Natural killer cell treated with Interleukin-12 subunit alpha and Interleukin-12 subunit beta and Interleukin-15 and Interleukin-18, amount 100 ng/mL, for 72 hours (primary cell): ENCODE measurements at places on chromosomes 7 and 10. TPM values are rescaled to one million over a fixed set of nuclear protein-coding genes. Genes with fewer than 3 reads are reported as not detected.

PRKCQ gene
- total RNA-seq = 55.3 TPM

MALRD1 gene
- 0.39 TPM for total RNA-seq

ADIRF gene
- total RNA-seq = not detected

TRIM50 gene
- total RNA-seq = not detected

CHST12 gene
- 29.6 TPM for total RNA-seq

GDF2 gene
- total RNA-seq = not detected

GDF10 gene
- total RNA-seq = not detected

ZNF394 gene
- 70.5 TPM for total RNA-seq

GRCh38 chr10:29553544-29554250 lies 81.1 kb downstream of the SVIL start:
- no peaks in the 10 kb centered on the region for H3K36me3 ChIP-seq
- peaks cover under 1% of the 10 kb centered on the region for H3K4me1 ChIP-seq
- H3K27me3 ChIP-seq = no peaks in the 10 kb centered on the region
- no peak for DNase-seq
- no peak overlapping the region for H3K27ac ChIP-seq
- no peak overlapping the region for H3K4me3 ChIP-seq

GRCh38 chr10:110978204-110978603 lies 58.8 kb downstream of the SHOC2 start:
- H3K27ac ChIP-seq = no peak overlapping the region
- DNase-seq = no peak
- H3K4me3 ChIP-seq = no peak overlapping the region
- H3K4me1 ChIP-seq = peaks cover 57% of the 10 kb centered on the region
- peaks cover 8% of the 10 kb centered on the region for H3K36me3 ChIP-seq

- no peaks in the 10 kb centered on the region for H3K4me1 ChIP-seq
- no peaks in the 10 kb centered on the region for H3K36me3 ChIP-seq
- peaks cover 7% of the 10 kb centered on the region for H3K27me3 ChIP-seq
- no peak overlapping the region for H3K4me3 ChIP-seq
- DNase-seq = no peak
These were observed 145.8 kb downstream of the CDH23 start for GRCh38 chr10:71542478-71542877.

DNA sequence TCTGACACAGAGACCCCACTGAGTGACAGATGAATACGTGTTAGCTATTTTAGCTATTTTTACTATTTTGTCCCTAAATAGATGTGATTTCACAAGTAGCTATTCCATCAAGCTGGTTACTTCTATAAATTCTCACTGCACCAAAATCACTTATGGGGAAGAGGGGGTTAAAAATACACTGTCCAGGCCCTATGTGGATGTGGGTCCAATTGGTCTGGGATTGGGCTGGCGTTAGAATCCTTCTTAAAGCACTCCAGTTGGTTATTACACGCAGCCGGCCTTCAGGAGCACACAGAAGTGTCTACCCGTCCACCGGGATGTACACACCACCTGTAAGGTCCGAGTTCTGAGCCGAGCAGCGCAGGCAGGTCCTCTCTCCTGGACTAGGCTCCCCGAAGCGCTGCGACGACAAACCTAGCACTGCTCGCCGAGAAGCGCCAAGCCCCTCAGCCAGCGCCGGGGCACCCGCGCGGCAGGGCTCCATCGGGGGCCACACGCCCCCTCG lies 222.3 kb upstream of the MKLN1 start:
- H3K4me3 ChIP-seq = peak overlapping the region; percentile 57
- H3K27me3 ChIP-seq = no peaks in the 10 kb centered on the region
- H3K27ac ChIP-seq = peak overlapping the region; percentile 28
- peaks cover 6% of the 10 kb centered on the region for H3K36me3 ChIP-seq
- DNase-seq = no peak
- H3K4me1 ChIP-seq = peaks cover 77% of the 10 kb centered on the region

GRCh38 chr10:34473174-34474008 lies 341.7 kb downstream of the PARD3 start:
- no peaks in the 10 kb centered on the region for H3K27me3 ChIP-seq
- H3K36me3 ChIP-seq = no peaks in the 10 kb centered on the region
- DNase-seq = no peak
- H3K4me1 ChIP-seq = no peaks in the 10 kb centered on the region

DNA sequence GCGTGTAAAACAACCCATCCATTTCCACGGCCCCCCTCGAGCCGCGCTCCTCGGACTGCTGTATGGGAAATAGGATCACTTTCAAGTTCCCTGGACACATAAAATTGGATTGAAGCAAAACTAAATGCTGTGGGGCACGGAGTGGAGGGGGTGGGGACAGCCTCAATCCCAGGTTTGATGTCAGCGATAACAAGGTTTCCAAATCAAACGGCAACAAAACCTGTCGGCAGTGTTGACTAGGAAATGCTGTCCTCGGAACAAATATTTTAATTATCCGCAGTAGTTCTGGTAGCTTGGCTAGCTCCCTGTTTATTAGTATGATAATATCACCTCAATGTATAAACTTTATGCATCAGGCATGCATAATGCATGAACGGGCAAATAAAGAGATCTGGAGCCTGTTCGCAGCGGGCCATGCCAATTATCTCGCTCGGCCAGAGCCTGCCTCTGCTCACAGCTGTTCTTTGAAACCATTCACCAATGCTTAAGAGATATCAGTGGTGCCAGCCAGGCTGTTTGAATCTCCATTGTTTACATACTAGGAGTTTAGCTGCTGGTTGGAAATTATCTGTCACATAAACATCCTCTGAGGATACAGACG lies 161.1 kb downstream of the PAXIP1 start:
- H3K36me3 ChIP-seq = no peaks in the 10 kb centered on the region
- H3K27ac ChIP-seq = no peak overlapping the region
- no peak for DNase-seq
- H3K27me3 ChIP-seq = peaks cover 14% of the 10 kb centered on the region

GRCh38 chr10:101840102-101840684 lies 3.4 kb downstream of the KCNIP2 start:
- H3K4me1 ChIP-seq = peaks cover 36% of the 10 kb centered on the region
- H3K27ac ChIP-seq = peak overlapping the region; percentile 24
- H3K36me3 ChIP-seq = no peaks in the 10 kb centered on the region
- peaks cover 12% of the 10 kb centered on the region for H3K27me3 ChIP-seq

DNA sequence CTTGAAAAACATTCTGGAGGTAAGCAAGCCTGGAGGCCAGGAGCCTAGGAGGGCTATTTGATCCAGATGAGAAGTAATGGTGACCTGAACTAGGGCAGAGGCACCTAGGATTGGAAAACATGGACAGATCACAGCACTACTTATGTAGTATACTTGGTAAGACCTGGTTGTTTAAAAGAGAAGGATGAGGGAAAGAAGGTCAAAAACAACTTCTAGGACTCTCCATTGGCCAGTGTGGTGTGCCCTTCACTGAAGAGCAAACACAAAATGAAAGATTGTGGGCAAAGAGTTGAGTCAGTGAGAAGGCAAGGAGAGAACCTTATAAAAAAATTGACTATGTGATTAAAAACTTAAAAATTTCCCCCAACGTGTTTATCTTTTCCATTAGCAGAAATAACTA lies 14.3 kb downstream of the ANKRD1 start:
- H3K4me3 ChIP-seq = peak overlapping the region; percentile 78
- no peaks in the 10 kb centered on the region for H3K27me3 ChIP-seq
- H3K27ac ChIP-seq = no peak overlapping the region
- peaks cover 14% of the 10 kb centered on the region for H3K4me1 ChIP-seq

DNA sequence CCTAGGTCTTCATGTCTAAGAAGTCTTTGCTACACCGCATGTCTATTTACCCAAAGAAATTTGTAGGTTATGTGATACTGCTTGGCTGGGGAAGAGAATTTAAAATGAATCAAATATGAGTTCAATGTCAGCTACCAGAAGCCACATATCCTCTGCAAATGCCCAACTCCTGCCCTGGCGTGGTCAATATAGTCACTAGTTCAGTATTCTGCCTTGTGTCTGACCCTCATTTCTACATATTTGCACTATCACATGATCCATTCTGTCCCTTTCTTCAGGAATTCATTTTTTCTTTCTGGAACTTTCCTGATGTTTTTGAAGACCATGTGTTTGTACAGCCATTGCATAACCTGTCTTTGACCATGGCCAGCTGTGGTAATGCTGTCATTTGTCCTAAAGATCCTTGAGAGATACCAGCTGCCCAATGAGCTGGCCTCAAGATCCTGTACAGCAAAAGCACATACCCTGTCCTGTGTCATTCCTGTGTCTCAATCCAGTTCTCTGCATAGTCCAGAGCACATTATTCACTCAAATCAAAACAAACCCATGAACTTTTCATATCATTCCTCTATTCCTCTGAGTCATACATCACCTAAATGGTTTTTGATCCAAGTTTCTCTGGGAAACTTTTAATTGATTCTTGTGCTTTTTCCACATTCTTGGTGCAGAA lies 524.5 kb downstream of the PARD3 start:
- no peaks in the 10 kb centered on the region for H3K36me3 ChIP-seq
- no peak overlapping the region for H3K4me3 ChIP-seq
- peaks cover 19% of the 10 kb centered on the region for H3K27me3 ChIP-seq
- no peak for DNase-seq

- DNase-seq = no peak
- peak overlapping the region; percentile 95 for H3K27ac ChIP-seq
- H3K4me1 ChIP-seq = peaks cover 50% of the 10 kb centered on the region
These were observed 39.9 kb downstream of the APBB1IP start for GRCh38 chr10:26478061-26478460.

DNA sequence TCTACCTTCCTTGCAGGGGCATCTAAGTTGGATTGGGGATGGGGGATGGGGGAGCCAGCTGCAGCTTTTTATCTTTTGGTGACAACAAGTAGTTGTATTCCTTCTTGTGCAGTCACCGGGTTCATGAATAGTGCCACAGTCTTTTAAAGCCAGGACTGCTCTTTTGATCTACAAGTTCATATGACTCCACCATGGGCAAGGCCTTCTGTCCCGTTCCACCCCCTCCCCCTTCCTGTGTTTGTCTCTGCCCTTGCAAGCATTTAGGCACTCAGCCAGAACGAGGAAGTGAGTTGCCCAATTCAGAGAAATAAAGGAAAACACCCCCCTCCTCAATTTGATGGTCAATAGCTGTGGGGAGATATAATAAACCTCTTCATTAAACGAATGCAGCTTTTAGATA lies 44.8 kb upstream of the EGR2 start:
- no peak overlapping the region for H3K27ac ChIP-seq
- H3K4me1 ChIP-seq = peaks cover 33% of the 10 kb centered on the region
- H3K36me3 ChIP-seq = no peaks in the 10 kb centered on the region
- H3K4me3 ChIP-seq = no peak overlapping the region
- no peaks in the 10 kb centered on the region for H3K27me3 ChIP-seq
- DNase-seq = no peak

DNA sequence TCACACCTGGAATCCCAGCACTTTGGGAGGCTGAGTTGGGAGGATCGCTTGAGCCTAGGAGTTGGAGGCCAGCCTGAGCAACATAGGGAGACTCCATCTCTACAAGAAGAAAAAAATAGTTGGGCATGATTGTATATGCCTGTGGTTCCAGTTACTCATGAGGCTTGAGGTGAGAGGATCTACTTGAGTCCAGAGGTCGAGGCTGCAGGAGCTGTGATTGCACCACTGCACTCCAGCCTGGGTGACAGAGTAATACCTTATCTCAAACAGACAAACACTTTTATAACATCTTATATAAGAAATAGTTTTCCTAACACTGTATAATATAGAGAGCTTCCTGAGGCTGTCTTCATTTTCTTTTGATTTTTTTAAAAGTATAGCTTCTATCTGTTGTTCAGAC lies 448.4 kb upstream of the COBL start:
- no peak overlapping the region for H3K4me3 ChIP-seq
- H3K4me1 ChIP-seq = no peaks in the 10 kb centered on the region
- H3K36me3 ChIP-seq = peaks cover 2% of the 10 kb centered on the region
- no peaks in the 10 kb centered on the region for H3K27me3 ChIP-seq

GRCh38 chr7:30922596-30922995 lies 10.9 kb downstream of the AQP1 start:
- no peaks in the 10 kb centered on the region for H3K4me1 ChIP-seq
- no peak overlapping the region for H3K4me3 ChIP-seq
- no peaks in the 10 kb centered on the region for H3K36me3 ChIP-seq
- H3K27ac ChIP-seq = no peak overlapping the region

DNA sequence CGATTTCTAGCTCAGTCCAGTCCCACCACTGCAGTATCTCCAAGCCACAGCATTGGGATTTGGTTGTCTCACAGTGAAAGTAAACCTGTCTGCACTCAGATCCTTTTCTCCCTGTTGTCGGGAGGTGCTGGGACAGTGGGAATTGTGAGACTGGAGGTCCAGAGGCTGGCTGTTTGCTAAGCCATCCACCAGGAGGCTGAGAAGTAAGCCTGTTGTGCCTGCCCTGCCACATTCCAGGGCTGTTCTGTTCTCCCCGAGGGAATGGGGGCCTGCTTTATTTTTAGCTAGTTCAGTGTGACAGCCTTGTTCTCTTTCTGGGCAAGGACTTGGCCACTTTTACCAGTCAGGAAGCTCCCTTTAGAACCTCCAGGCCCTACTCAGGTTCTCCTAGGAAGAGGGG lies 54.9 kb downstream of the HK1 start:
- H3K4me1 ChIP-seq = peaks cover 53% of the 10 kb centered on the region
- no peak for DNase-seq
- no peak overlapping the region for H3K27ac ChIP-seq
- H3K4me3 ChIP-seq = no peak overlapping the region
- H3K27me3 ChIP-seq = no peaks in the 10 kb centered on the region

GRCh38 chr10:21030091-21030490 lies 133.0 kb upstream of the NEBL start:
- no peak overlapping the region for H3K27ac ChIP-seq
- H3K36me3 ChIP-seq = no peaks in the 10 kb centered on the region
- no peaks in the 10 kb centered on the region for H3K27me3 ChIP-seq
- DNase-seq = no peak
- H3K4me3 ChIP-seq = no peak overlapping the region
- H3K4me1 ChIP-seq = no peaks in the 10 kb centered on the region

GRCh38 chr10:59606551-59606961 lies 103.1 kb downstream of the SLC16A9 start:
- H3K27me3 ChIP-seq = peaks cover 6% of the 10 kb centered on the region
- no peaks in the 10 kb centered on the region for H3K4me1 ChIP-seq
- DNase-seq = no peak
- no peaks in the 10 kb centered on the region for H3K36me3 ChIP-seq
- no peak overlapping the region for H3K27ac ChIP-seq
- no peak overlapping the region for H3K4me3 ChIP-seq

GRCh38 chr7:74511345-74511744 lies 57.6 kb downstream of the GTF2IRD1 start:
- no peaks in the 10 kb centered on the region for H3K36me3 ChIP-seq
- DNase-seq = no peak
- H3K4me3 ChIP-seq = no peak overlapping the region
- no peak overlapping the region for H3K27ac ChIP-seq

DNA sequence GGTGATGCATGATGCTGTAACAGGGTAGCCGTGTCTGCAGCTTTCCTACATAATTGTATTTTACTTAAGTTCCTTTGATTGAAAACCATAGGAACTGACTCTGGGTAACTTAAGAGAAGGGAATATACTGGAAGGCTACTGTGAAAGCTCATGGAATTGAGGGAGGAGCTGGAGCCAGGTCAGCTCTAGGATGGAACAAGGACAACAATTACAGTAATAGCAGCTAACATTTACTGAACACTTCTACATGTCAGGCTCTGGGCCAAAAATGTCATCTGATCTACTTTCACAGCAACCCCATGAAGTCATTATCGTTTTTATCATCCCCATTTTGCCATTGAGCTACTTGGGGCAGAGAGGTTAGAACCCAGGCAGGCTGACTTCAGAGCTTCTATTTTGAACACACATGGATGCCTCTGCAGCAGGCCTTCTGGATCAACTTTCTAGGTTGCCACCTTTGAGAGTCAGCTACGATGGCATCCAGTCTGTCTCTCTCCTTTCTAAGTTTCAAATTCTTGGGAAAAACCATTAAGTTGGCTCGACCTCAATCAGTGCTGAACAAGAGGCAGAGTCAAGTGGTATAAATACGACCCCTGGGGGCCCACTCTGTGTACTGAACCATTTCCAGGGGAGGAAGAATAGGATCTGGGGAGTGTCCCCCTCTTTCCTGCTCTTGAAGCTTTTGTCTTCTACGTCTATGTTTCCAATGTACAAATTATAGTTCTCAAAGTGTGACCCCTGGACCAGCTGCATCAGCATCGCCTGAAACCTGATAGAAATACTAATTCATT lies 272.3 kb upstream of the PLPP4 start:
- no peak for DNase-seq
- H3K27ac ChIP-seq = no peak overlapping the region
- H3K4me1 ChIP-seq = no peaks in the 10 kb centered on the region
